ENCODE measurements at places on chromosomes 12 and 14.

DNA sequence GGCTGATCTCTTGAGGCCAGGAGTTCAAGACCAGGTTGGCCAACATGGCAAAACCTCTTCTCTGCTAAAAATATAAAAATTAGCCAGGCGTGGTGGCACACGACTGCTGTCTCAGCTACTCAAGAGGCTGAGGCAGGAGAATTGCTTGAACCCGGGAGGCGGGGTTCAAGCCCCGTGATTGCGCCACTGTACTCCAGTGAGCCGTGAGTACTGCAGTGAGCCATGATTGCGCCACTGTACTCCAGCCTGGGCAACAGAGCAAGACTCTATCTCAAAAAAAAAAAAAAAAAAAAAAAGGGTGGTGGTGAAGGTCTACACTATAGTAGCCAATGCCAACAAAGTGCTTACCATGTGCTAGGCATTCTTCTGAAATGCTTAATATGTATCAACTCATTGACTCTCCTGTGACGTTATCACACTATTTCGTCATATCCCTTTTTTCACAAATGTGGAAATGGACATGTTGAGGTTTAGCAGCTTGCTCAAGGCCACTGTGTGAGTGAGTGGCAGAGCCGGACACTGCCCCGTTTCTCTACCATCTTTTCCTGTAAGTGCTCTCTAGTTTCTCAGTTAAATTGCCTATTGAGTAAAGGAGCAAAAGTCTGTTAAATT lies 59.6 kb downstream of the GNS start:
- DNase-seq: no peak

DNA sequence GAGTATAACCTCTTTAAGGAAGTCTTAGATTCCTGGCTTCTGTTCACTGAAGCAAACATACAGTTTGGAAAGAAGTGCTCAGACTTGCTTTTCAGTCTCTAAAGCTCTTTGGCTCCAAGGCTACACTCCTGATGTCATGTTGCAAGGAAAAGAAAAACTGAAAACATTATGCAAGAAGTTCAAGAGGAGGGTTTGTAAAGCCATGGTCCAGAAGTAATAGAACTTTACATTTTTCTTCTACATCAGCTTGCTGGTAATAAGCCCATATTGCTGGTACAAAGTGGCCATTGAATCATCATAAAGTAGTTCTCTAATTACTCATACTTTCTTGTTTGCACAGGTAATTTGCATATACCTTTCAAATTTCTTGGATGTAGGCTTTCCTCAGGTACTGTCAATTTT lies 83.6 kb downstream of the BBS10 start:
- DNase-seq: no peak

DNA sequence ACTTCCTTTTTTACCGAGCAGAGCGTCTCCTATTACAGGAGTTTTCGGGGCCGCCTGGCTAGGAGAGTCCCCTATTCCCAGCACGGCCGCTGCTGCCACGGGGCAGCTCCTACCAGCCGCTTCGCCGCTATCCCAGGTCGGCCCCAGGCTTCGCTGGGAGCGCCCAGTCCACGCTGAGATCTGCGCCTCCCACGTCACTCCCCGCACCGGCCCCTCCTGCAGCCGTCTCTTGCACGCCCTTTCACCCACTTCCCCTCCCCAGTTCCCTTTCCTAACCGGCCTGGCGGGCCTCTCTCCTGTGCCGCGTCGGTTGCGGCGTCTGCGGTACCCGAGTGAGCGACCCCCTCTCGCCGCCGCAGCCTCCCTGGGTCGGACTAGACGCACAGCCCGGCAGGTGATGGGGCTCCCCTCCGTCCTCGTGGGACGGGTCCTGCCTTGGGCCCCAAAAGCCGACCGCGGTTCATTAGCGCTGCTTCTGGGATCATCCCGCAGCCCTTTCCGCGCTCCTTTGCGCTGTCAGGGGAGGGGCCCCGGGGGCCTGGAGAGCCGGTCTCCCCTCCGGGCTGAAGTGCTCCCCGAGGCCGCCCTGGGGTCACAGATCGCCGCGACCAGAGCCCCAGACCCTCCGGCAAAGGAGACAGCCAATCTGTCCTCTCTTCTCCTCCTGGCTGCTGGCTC lies 1318.4 kb downstream of the TMEM121 start:
- no peak for DNase-seq

DNA sequence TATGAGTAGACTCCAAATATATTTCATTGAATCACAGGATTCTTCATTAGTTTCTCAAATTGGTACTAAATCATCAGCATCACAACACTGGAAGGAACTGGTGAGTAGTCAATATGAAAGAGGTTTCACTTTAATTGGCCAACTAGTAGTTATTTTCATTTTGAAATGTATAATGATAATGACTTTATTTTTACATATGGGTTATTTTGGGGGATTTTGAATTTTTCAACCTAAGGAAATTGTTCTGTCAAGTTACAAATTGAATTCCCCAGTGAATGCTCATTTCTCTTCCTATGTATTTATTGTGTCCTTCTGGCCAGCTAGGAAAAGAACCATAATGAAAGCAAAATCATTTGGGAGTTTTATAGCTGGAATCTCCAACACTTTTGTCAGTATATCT lies 174.2 kb upstream of the ATP2B1 start:
- DNase-seq: no peak

GRCh38 chr12:13812168-13812567 lies 169.2 kb downstream of the GRIN2B start:
- DNase-seq: no peak

GRCh38 chr12:92702754-92703679 lies at the start of gene PLEKHG7:
TSS of gene PLEKHG7 (plus strand) at chr12:92702989. CDS start at chr12:92706632, 3,643 bp downstream.
- no peak for DNase-seq

DNA sequence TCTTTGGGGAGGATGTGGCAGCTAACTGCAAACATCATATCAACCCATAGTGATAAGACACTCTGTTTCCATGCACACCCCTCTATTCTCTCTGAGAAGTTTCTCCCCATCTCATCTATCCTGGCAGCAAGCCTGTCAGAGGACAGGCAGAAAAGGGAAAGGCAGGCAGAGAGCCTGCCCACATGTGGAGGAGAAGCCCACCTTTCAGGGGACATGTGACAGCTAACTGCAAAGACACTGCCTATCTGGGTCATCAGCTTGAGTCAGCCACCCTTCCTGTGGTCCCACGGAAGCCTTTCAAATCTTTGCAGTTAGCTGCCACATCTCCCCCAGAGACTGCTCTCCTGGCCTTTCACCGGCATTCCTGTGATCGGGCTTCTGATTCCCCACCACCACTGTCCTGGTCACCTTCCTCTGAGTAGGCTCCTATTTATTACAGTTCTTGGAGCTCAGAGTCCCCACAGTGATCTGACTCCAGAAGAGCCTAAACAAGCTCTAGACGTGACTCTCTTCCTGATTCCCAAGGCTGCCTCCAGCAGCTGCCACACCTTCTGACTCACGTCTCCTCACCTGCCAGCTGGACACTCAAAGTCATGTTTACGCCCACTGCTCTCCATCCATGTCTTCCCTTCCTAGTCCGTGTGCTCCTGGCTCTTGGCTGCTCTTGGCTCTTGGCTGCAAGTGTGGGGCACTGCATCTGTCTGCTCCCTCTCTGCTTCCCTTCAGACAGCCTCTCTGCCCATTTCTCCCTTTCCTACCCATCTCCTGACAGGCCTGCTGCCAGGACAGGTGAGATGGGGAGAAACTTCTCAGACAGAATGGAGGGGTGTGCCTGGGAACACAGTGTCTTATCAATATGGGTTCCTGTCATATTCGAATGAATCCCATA lies 7.5 kb upstream of the KRT1 start:
- DNase-seq: no peak

DNA sequence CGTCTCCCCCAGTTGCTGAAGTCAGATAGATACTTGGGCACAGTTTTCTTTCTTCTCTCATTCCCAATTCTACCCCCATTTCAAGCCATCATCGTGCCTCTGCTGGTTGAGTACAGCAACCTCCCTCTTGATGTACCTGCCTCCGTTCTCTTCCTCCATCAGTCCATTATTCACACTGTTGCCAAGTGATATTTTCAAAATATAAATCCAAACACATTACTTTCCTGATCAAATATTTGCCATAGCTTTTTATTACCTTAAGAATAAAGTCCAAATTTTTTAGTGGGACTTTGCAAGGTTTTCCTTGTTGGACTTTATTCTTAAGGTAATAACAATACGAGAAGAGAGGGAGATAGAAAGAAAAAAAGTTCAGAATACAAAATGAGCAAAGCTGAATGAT lies 18.6 kb upstream of the SSPN start:
- no peak for DNase-seq

- no peak for DNase-seq
Measured at GRCh38 chr12:93676408-93677194, 574 bp upstream of the CRADD start.

- no peak for DNase-seq
Measured at GRCh38 chr14:32443890-32444661, 115.0 kb downstream of the AKAP6 start.

Data from activated CD8-positive, alpha-beta memory T cell treated with anti-CD3 and anti-CD28 coated beads for 1 hour (primary cell).